Panc1 (cell line): ENCODE measurements at places on chromosomes 12 and 14. TPM values are rescaled to one million over a fixed set of nuclear protein-coding genes. Genes with fewer than 3 reads are reported as not detected.

DNA sequence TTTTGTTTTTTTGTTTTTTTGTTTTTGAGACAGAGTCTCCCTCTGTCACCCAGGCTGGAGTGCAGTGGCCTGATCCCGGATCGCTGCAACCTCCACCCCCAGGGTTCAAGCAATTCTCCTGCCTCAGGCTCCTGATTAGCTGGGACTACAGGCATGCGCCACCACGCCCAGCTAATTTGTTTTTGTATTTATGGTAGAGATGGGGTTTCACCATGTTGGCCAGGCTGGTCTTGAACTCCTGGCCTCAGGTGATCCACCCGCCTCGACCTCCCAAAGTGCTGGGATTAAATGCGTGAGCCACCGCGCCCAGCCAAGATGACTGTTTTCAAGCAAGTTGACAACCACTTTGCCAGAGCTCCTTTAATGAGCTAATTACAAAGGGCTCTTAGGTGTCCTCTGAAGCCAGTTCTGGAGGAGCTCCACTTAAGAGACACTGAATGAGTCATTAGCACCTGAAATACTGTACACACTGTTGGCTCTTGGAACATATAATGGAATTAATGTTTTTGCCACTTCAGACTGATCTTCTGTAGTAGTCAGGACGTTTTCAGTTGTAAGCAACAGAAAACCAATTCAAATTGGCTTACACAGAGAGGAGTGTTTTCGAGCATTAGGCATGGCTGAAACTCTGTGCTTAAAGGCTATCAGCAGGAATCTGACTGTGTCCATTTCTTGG, 55.4 kb upstream of the MED13L start:
- no peak for DNase-seq
- H3K36me3 ChIP-seq, result no peaks in the 10 kb centered on the region
- no peaks in the 10 kb centered on the region for H3K27me3 ChIP-seq

DNA sequence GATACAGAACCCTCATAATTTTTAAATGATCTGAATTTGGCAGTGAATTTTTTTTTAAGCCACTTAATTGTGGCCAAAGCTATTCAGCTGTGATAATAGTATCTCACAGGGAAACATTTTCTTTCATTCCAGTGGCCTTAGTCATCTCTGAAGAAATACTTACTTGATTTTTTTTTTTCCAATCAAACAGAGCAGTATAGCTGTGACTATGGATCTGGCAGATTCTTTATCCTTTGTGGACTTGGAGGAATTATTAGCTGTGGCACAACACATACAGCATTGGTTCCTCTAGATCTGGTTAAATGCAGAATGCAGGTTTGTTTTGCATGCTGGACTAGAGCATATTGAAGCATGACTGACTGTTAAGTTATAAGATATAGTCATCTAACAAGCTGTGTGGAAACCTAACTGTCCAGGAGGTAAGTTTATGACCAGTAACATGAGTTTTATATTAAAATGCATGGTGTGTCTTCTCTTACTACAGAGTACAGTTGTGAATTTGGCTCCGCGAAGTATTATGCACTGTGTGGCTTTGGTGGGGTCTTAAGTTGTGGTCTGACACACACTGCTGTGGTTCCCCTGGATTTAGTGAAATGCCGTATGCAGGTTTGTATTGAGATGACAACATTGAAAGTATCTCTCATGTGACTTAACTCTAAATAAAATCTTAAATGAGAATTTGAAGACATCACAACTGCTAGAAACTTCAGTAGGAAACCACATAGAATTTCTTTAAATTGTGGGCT, 1.9 kb downstream of the SLC25A3 start:
- no peak for DNase-seq
- peaks cover 16% of the 10 kb centered on the region for H3K4me1 ChIP-seq
- peak overlapping the region; percentile 92 for H3K27ac ChIP-seq
- no peaks in the 10 kb centered on the region for H3K27me3 ChIP-seq

- no peak for DNase-seq
- no peak overlapping the region for H3K4me3 ChIP-seq
- H3K27me3 ChIP-seq, result no peaks in the 10 kb centered on the region
- no peak overlapping the region for H3K27ac ChIP-seq
- no peaks in the 10 kb centered on the region for H3K36me3 ChIP-seq
- H3K4me1 ChIP-seq, result peaks cover 1% of the 10 kb centered on the region; the same call in 1 of the 2 replicates
These were observed 53.6 kb downstream of the CHST11 start for GRCh38 chr12:104510145-104510872.

DNA sequence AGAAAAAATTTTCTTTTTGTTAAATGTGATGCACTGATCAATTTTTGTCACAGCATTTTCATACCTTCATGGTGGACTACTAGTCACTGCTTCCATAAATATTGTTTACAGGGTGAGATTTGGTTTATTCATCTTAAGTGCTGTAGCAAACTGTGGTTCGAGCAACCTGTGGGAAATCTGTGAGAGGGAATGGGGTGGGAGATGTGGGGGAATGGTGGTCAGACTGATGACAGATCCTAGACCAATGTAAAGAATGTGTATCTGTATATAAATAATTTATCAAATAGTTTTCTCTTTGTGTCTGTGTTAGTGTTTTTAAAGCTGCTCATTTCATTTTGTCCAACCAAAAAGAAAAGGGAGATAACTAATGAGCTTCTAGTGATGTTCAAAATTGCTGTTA, 26.7 kb downstream of the CSRP2 start:
- H3K36me3 ChIP-seq, result peaks cover 2% of the 10 kb centered on the region; the same call in 1 of the 2 replicates
- no peak for DNase-seq
- no peak overlapping the region for H3K27ac ChIP-seq
- H3K4me1 ChIP-seq, result no peaks in the 10 kb centered on the region
- no peaks in the 10 kb centered on the region for H3K27me3 ChIP-seq
- H3K4me3 ChIP-seq, result no peak overlapping the region

DNA sequence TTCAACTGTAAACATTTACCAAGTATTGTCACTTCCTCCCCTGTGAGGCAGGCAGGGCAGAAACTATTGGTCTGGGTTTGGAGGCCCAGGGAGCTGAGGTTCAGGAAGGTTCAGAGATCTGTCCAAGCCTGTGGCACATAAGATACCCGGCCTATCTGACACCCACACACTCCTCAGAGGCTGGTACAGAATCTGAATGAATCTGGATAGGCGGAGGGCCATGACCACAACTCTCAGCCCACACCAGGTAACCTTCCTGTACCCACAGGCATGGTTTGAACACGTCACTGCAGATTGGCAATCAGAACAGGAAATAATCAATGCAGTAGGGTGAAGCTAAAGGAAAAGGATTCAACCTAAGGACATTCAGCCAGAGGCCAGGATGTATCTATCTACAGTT, 92.8 kb upstream of the TMCC3 start:
- no peak overlapping the region for H3K27ac ChIP-seq
- H3K4me1 ChIP-seq, result no peaks in the 10 kb centered on the region
- H3K27me3 ChIP-seq, result peaks cover 29% of the 10 kb centered on the region
- no peak overlapping the region for H3K4me3 ChIP-seq
- DNase-seq, result no peak

GRCh38 chr14:71586131-71586897, 345.9 kb upstream of the RGS6 start:
- no peaks in the 10 kb centered on the region for H3K36me3 ChIP-seq
- no peak for DNase-seq
- no peak overlapping the region for H3K27ac ChIP-seq
- no peaks in the 10 kb centered on the region for H3K27me3 ChIP-seq
- H3K4me3 ChIP-seq, result peak overlapping the region; percentile 8; the same call in 1 of the 2 replicates

DNA sequence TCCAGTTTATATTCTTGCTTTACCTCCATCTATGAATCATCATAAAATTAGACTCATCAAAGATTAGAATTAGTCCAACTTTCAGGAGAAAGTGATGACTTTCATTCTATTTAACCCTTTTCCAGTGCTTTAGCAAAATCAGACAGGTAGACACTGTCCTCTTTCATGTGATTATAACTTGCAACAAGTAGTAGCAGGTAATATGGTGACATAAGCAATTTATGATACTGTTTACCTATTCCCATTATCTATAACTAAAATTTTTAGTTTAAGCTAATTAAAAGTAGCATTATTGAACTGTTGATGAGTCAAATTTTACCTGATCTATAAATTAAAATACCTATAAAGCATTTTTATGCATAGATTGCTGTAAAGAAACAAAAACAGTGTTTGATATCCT, 351.6 kb downstream of the SEC23A start:
- H3K27me3 ChIP-seq, result no peaks in the 10 kb centered on the region
- H3K36me3 ChIP-seq, result no peaks in the 10 kb centered on the region
- DNase-seq, result no peak
- H3K27ac ChIP-seq, result no peak overlapping the region
- H3K4me1 ChIP-seq, result no peaks in the 10 kb centered on the region

GRCh38 chr12:115194448-115194847, 510.5 kb upstream of the TBX3 start:
- no peaks in the 10 kb centered on the region for H3K36me3 ChIP-seq
- no peaks in the 10 kb centered on the region for H3K4me1 ChIP-seq
- H3K4me3 ChIP-seq, result no peak overlapping the region
- H3K27ac ChIP-seq, result no peak overlapping the region
- no peaks in the 10 kb centered on the region for H3K27me3 ChIP-seq

DNA sequence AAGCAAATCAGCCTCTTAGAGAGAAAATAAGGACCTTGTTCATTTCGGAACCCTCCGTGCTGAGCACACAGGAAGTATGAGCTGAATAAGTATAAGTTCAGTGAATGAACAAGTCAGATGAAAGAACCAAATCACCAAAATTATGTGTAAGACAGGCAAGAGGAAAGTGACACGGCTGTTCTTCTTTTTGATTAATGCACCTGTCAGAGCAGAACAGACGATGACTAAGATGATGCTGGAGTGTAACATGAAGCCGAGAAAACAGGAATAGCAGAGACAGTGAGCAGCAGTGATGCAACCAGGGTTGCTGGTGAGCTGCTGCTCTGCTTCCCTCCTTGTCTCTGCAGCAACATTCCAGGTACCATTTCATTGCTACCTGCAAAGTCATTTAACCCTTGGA, 861.1 kb downstream of the GALC start:
- H3K27me3 ChIP-seq, result no peaks in the 10 kb centered on the region
- no peaks in the 10 kb centered on the region for H3K36me3 ChIP-seq
- H3K4me1 ChIP-seq, result no peaks in the 10 kb centered on the region

GRCh38 chr12:71958457-71958856, 19.8 kb downstream of the TPH2 start:
- DNase-seq, result no peak
- no peak overlapping the region for H3K4me3 ChIP-seq
- no peak overlapping the region for H3K27ac ChIP-seq
- no peaks in the 10 kb centered on the region; the same call in 1 of the 2 replicates for H3K27me3 ChIP-seq
- no peaks in the 10 kb centered on the region for H3K4me1 ChIP-seq
- H3K36me3 ChIP-seq, result no peaks in the 10 kb centered on the region

- no peaks in the 10 kb centered on the region for H3K4me1 ChIP-seq
- no peak overlapping the region for H3K4me3 ChIP-seq
- H3K36me3 ChIP-seq, result no peaks in the 10 kb centered on the region
These were observed 1245.6 kb upstream of the SEL1L start for GRCh38 chr14:82779301-82779700.

GRCh38 chr14:103880348-103881267, 33.2 kb upstream of the PPP1R13B start:
- no peak for DNase-seq
- no peaks in the 10 kb centered on the region for H3K36me3 ChIP-seq
- H3K27ac ChIP-seq, result 0 out of 2 replicates have a peak overlapping the region, but pooled peaks have one; percentile 23

DNA sequence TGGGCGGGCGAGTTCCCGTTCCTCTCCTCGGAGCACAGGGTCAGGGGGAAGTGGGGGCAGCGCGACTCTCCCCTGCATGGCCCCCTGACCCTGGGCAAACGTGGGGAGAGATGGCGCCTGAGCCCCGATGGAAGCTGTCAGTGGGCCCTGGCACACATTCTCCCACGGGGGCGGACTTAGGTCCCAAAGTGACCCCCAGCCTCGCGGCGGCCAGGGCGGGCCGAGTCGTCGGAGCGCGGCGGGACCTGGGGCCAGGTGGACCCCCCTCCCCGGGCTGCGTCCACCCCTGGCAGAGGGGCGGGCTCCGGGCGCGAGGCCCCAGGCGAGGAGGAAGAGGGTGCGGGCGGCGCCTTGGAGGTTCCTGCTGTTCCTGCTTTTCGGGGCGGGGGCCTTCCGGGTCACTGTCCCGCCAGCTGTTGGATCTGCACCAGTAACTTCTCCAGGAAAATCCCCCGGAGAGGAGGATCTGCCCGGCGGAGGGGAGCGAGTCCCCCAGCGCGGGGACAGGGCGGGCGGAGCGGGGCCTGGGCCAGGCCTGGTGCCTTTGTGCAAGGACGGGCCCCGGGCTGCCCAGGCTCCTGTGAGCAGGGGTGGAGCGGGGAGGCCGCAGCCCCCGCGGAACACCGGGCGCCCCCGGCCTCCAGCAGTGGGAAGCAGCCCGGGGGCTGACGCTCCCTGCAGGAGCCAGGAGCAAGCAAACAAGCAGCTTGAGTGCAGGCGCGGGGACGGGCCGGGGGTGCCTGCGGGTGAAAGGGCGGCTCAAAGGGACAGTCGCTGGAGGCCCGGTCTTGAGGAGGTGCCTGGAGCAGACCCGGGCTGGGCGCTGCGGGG, 15.3 kb downstream of the TNFAIP2 start:
- no peak for DNase-seq
- peaks cover 71% of the 10 kb centered on the region for H3K4me1 ChIP-seq
- 0 out of 2 replicates have a peak, but pooled peaks cover 2% of the 10 kb centered on the region for H3K36me3 ChIP-seq
- no peaks in the 10 kb centered on the region for H3K27me3 ChIP-seq
- peak overlapping the region; percentile 88 for H3K27ac ChIP-seq

GRCh38 chr14:76104802-76105355, 46.8 kb upstream of the GPATCH2L start:
- H3K4me1 ChIP-seq, result no peaks in the 10 kb centered on the region
- no peak overlapping the region for H3K27ac ChIP-seq
- H3K4me3 ChIP-seq, result no peak overlapping the region
- no peaks in the 10 kb centered on the region for H3K27me3 ChIP-seq
- H3K36me3 ChIP-seq, result no peaks in the 10 kb centered on the region

GRCh38 chr14:76977793-76978720, 50.5 kb downstream of the IRF2BPL start:
- H3K36me3 ChIP-seq, result no peaks in the 10 kb centered on the region
- DNase-seq, result no peak
- H3K27me3 ChIP-seq, result no peaks in the 10 kb centered on the region
- H3K4me3 ChIP-seq, result no peak overlapping the region

- H3K4me3 ChIP-seq, result no peak overlapping the region
- DNase-seq, result no peak
- H3K4me1 ChIP-seq, result no peaks in the 10 kb centered on the region
- H3K27ac ChIP-seq, result no peak overlapping the region
- no peaks in the 10 kb centered on the region for H3K27me3 ChIP-seq
These were observed 143.4 kb downstream of the KIF26A start for GRCh38 chr14:104281768-104282301.

- DNase-seq, result no peak
- no peaks in the 10 kb centered on the region for H3K27me3 ChIP-seq
- peak overlapping the region; percentile 73 for H3K27ac ChIP-seq
- no peak overlapping the region for H3K4me3 ChIP-seq
- no peaks in the 10 kb centered on the region for H3K36me3 ChIP-seq
These were observed 12.2 kb downstream of the FBXL14 start for GRCh38 chr12:1581973-1582708.

The CCDC60 gene
- total RNA-seq, result not detected

The OR4E2 gene
- not detected for total RNA-seq

The KRT85 gene
- total RNA-seq, result not detected

The NEUROD4 gene
- not detected for total RNA-seq

The PLEKHG7 gene
- not detected for total RNA-seq

The GCN1 gene
- 175 TPM for total RNA-seq

The ANKRD33 gene
- 0.21 TPM for total RNA-seq

The APOF gene
- total RNA-seq, result 0.10 TPM

The SLC7A7 gene
- total RNA-seq, result 0.85 TPM

The DEPDC4 gene
- total RNA-seq, result 2.6 TPM
